GM04504 (cell line): ENCODE measurements at places on chromosomes 2 and 18.

GRCh38 chr2:196535742-196536141 lies 103.8 kb upstream of the CCDC150 start:
- DNase-seq: no peak

DNA sequence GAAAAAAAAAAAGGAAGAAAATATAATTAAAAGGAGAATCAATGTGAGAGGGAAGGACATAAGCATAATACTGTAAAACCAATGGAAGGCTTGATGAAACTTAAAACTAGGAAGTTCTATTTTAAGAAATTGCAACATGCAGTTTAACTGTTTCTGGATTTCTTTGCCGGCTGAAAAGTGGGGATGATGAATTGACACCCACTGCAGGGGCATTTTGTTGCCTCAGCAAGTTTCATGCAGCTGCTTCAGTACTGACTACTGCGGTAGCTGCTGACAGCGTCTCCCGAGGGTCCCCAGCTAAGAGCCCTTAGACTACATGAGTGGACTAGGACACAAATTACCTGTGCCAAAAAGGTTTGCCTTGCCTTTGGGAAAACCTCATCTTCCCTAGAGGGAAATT lies 69.2 kb downstream of the B3GNT2 start:
- DNase-seq: no peak

- DNase-seq: no peak
These were observed 22.4 kb downstream of the FOSL2 start for GRCh38 chr2:28415010-28415409.

GRCh38 chr18:35749701-35750100 lies 168.2 kb downstream of the GALNT1 start:
- DNase-seq: no peak

DNA sequence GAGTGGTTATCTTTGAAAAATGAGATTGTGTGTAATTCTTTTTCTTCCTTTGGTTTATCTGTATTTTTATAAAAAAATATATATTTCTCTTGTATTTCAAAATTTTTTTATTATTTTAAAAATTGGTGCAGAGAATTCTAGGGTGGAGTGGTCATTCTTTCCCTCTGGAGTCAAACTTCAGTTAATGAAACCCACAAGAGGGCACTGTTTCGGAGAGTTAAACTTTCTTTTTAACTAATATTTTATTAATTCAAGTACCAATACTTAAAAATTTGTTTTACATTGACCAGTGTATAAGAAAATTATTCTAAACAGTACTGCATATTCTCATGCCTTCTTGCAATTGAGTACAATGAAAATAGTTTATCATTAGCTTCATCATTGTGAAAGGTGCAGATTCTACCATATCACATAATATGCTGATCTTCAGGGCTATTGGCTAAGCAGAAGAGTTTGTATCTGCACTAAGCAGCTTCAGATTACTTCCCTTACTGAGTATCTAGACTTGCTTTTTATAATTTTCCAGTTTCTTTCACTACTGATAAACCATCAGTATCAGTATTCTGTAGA lies 50.1 kb downstream of the HS1BP3 start:
- DNase-seq: no peak

DNA sequence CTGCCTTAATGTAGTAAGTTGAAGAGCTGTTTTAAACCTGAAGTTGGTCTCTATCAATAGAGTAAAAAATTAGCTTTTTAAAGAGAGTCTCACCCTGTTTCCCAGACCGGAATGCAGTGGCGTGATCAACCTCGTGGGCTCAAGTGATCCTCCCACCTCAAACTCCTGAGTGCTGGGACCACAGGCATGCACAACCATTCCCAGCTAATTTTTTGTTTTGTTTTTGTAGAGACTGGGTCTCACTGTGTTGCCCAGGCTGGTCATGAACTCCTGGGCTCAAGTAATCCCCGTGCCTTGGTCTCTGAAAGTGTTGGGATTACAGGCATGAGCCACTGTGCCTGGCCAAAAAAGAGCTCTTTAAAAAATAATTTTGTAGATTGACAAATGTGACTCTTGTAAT lies 40.3 kb downstream of the CRIM1 start:
- no peak for DNase-seq

DNA sequence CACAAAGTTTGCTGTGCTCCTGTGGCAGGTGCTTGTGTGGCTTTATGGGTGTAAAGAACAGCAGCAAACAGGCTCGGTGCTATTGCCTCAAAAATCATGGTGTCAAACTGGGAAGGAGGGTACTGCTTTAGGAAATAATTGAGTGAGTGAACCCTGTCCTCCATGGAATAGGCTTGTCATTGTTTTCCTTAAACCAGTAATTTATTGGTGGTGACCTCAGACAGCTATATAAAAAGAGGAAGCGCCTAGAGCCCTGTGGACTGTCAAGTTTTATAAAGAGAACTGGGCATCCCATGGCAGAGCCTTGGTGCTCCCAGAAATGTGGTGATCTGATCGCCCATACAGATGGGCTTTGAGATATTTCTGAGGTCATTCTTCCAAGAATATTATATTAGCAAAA lies 4.7 kb upstream of the CXCR4 start:
- DNase-seq: no peak

DNA sequence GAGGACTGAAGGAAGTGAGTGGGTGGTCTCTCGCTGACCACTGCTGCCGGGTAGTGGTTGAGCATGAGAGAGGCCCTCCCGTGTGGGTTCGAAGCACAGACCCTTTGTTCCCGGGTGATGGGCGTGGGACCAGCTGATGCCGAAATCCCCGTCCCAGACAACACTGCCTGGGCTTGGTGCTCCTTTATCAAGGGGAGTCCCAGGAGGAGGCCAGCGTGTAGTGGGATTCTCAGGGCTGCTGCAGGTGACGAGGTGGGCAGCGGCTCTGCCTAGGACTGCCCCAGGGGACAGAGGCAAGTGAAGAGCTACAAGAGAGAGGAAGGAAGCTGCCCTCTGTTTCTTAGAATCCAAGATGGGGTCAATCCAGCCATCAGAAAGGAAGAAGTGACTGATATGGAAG lies 251.3 kb upstream of the PXDN start:
- DNase-seq: no peak

GRCh38 chr2:177239932-177240630 lies 24.4 kb downstream of the NFE2L2 start:
- peak; percentile 35 for DNase-seq

DNA sequence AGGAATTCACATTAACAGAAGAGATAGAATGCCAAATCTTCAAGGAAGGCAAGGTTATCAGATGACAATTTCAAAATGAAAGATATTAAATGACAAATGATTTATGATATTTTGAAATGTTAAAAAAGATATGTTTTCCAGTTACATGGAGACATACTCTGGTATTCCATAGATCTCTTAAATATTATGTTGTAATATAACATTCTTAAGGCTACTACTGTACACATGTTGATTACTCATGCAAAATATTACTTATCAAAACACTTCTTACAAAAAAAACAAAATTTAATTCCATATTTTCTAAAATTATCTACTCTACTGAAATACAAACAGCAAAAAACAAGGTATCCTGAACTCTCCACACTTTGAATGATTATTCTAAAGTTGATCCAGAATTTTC lies 22.9 kb downstream of the RTTN start:
- no peak for DNase-seq

DNA sequence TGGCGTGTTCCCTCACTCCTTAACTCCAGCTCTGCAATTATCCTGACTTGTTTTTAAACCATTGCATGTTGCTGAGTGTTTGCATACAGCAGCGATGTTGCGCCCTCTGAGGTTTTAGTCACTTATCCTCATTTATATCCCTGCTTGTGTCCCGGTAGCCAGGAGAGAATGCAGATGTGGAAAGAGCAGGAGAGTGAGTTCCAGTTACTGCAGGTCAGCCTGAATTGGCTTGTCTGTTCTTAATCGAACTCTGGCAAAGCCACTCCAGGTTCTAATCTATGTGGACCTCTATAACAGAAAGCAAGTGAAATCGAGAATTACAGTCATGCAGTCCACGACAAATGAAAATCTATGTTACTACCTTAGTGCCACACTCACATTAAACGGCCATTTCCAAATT lies 295.1 kb upstream of the REV1 start:
- DNase-seq: no peak

DNA sequence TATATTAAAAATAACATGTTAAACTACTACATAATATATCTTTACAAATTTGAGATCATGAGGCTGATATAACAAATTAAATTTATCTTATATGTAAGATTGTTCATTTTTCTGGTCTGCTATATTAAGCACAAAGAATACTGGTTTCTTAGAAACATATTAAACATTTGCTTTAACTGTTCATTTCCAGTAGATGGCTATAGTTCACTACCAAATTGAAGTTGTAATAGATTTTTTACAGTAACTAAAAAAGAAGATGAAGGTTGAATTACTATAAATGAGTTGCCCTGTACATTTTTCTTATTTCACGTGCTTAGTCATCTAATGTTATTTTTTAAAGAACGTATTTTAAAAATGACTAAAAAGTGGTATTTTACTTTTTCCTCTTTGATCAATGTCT lies 57.0 kb downstream of the ZNF407 start:
- no peak for DNase-seq

GRCh38 chr2:20378891-20379519 lies 28.4 kb upstream of the PUM2 start:
- DNase-seq: peak; percentile 77

GRCh38 chr2:239725551-239725890 lies 299.6 kb downstream of the NDUFA10 start:
- no peak for DNase-seq

DNA sequence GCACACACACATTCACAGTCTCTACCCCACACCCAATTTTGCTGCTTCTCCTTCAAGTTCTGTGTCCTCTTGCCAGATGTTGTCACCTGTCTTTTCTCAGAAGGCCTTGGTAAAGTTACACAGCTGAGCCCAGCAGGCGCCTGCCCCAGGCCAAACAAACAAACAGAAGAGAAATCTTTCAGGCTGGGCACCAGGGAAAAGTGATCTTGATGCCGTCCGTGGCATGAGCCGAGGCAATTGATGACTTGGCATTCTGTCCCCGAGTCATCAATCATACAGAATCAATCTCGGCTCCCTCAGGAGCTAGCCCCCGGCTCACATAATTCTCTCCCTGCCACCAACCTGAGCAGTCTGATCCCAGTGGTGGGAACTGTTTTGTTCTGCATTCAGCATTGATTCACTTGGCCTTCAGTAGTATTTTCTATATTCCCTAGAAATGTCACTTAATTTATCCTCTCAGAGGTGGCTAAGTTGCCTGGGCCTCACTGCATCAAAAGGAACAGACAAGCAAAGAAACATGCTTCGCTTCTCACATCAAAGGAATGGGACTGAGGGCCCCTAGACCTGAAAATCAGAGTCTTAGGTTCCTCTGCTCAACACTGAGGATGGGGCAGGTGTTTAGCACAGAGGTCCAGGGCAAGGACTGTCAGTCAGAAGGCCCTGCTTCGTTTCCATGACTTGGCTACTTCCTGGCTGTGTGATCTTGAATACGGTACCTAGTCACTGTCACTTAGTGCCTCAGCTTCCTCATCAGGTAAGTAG lies 278.8 kb upstream of the CELF4 start:
- no peak for DNase-seq

DNA sequence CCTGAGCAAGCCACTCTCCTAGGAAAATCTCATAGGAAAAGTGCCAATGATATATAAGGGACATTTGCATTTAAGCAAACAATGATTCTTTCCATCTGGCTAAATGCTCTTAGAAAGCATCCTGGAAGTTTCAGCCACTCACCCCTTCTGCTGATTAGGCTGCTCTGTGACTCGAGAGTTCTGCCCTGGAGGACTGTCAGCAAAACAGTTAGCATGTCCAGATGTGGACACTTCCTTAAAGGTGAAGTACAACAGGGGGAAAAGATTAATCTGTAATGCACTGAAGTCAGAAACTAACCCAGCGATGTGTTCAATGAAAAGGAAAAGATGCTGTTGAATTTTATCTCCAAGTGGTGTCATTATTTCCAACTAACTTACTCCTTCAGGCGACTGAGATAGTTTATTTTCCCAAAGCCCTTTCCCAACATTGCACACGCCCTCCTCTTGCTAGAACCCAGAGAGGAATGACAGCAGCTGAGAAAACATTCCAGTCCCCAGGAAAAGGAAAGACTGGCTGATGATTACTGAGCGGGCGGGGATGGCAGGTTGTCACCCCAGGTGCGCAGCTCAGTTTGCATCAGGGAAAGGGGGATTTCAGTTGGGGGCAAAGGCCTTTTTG lies 214.0 kb downstream of the SS18 start:
- no peak for DNase-seq

DNA sequence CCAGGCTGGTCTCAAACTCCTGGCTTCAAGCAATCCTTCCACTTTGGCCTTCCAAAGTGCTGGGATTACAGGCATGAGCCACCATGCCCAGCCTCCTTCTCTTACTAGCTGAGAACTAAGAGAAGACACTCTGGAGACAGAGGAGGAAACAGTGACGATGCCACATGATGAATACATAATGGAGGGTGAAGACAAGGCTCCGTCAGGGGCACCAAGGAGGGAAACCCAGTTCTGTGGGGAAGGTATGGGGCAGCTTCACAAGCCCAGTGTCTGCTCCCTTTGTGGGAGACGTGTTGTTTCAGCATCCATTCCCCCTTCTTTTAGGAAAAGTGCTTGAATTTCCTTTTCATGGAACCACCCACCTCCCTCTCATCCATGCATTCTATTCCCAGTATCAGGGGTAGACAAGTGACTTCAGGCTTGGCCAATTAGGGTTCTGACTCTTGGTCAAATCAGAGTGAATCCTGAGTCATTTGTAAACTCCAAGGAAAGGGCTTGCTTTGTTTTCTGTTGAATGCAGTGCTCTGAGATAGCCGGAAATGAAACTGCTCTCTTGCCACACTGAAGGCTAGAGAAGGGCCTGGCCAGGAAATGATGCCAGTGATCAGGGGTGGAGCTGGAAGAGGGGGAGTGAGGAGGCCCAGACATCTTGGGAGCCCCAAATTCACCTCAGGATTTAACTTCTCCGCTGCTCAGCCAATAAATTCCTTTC lies 23.7 kb downstream of the TMEM127 start:
- DNase-seq: peak; percentile 51

GRCh38 chr2:105373344-105373781 lies 25.5 kb downstream of the FHL2 start:
- DNase-seq: no peak

DNA sequence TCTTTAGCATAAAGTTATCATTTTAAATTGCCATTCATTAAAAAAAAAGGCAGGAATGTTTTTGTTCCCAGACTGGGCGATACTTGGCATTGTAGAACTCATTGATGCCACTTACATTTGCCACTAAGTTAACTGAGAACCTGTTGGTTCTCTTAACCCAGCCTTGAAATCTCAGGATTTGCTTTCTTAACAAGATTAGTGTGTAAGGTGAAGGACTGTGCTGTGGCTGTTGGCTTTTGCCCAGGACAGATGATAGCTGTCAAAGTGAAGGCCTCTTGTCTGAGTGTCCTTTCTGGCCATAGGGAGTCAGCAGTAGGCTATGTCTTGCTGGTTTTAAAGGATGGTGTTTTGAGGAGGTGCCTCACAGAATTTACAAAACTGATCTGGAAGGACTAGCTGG lies 2.6 kb downstream of the DPYSL5 start:
- DNase-seq: no peak

DNA sequence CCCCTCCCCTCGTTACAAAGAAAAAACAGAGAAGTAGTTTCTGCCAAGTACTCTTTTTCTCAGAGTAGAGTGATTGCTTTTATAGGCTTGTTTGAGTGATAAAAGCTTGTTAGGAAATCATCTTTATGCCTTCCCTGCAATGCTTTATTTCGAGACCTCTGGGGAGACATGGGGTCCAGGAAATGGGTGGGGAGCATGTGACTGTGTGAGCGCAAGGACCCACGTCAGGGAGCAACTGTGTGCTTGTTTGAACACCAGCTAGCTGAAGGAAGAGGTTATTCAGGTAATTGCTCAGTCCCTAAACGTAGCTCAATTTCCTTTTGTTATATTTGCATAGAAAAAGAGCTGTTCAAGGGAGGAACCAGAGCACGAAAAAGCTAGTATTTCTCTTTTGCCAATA lies 187.3 kb downstream of the FAM210A start:
- no peak for DNase-seq

GRCh38 chr2:231985823-231986261 lies 24.3 kb downstream of the DIS3L2 start:
- no peak for DNase-seq
